ENCODE measurements at places on chromosomes 16 and 17. TPM values are rescaled to one million over a fixed set of nuclear protein-coding genes. Genes with fewer than 3 reads are reported as not detected.
A peak's percentile ranks its signal among the peaks of the same experiment; 100 is the strongest.

The RBBP6 gene
- 42.2 TPM for total RNA-seq

The GNAO1 gene
- 1.9 TPM for total RNA-seq

The TMIGD1 gene
- not detected for total RNA-seq

The AXIN2 gene
- 141 TPM for total RNA-seq

DNA sequence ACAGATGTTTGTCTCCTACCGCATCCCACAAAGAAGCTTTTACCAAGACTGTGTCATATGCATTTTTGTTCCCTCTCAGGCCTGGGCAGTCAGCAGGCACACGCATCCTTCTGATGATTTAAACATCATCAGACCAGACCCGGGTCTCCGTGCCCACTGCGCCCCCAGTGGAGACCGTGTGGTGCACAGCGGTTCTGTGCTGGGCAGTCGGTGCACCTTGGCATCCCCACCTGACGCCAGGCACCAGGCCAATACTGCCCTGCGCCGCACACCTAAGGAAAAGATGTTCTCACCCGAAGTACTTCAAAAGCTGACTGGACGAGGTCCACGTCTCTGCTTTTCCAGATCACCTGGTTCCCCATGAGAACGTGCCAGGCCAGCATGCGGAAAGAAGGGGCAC lies 10.6 kb upstream of the PLD6 start:
- no peak overlapping the region for H3K4me3 ChIP-seq
- H3K4me1 ChIP-seq: no peaks in the 10 kb centered on the region
- H3K27ac ChIP-seq: no peak overlapping the region
- no peak for DNase-seq
- H3K27me3 ChIP-seq: no peaks in the 10 kb centered on the region
- peaks cover 9% of the 10 kb centered on the region for H3K36me3 ChIP-seq

- H3K4me3 ChIP-seq: no peak overlapping the region
- H3K4me1 ChIP-seq: no peaks in the 10 kb centered on the region
- no peaks in the 10 kb centered on the region for H3K27me3 ChIP-seq
- H3K27ac ChIP-seq: no peak overlapping the region
These were observed 224.9 kb downstream of the HS3ST3B1 start for GRCh38 chr17:14525551-14526455.

DNA sequence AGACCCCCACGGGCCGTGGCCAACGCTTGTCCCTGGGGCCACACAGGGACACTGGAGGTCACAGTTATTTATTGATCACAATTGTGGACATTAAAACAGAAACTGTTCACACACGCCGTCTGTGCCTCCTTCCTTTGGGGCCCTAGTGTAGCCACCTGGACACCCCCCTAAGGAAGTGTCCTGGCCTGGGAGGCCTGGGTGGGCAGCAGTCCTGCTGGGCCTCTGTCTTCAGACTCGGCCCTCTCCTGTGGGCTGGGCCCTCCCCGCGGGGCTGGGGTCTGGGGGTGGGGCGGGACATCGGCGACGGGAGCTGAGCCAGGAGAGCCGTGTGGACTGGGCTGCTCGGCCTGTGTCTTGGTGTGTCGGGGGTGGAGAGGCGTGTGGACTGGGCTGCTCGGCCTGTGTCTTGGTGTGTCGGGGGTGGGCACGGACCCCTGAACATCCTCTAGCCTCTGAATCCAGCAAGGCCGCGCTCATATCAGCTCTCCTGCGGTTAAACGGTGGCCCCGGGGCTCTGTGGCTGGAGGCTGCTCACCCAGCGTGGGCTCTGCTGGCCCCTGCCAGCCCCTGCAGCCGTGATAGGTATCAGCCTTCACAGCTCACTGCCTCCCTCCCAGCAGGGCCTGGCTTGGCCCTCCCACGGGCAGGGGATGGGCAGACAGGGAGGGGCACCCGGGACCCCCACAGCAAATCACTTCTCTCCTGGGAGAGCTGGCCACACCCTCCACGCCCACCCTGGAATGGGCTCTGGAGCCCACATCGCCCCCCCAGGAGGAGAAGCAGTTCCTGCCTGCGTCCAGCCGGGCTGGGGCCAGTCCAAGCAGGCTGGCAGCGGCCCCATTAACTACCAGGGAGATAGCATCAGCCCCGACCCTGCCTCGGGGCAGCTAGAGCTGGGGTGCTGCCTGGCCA lies 1.1 kb upstream of the NHLRC4 start:
- H3K27ac ChIP-seq: no peak overlapping the region
- H3K4me3 ChIP-seq: no peak overlapping the region
- H3K27me3 ChIP-seq: no peaks in the 10 kb centered on the region
- DNase-seq: no peak
- H3K4me1 ChIP-seq: peaks cover 9% of the 10 kb centered on the region
- no peaks in the 10 kb centered on the region for H3K36me3 ChIP-seq

DNA sequence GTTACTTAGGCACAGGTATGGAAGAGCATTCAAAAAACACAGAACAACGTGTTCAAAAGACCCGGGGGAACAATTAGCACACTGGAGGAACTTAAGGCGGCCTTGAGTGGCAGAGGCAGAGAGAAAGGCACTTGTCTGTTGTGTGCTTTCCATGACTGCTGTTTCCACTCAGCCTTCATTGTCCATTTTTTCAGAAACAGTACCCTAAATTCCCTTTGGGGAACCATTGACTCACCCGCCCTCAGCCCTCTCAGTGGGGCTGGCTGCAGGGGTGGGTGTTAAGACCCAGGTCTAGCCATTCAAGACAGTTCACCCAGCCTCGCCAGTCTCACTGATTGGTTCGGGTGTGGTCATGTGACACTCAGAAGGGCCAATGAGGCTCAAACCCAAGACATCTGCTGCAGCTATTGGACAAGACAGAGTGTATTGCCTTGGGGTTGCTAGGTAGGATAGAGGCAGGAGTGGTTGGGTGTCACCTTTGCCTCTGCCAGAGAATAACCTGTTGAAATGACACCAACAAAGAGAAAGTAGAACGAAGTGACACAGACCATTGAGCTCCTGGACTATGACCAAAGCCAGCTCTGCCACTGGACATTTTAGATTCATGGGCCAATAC lies 19.6 kb upstream of the CEP20 start:
- H3K27ac ChIP-seq: no peak overlapping the region
- H3K4me3 ChIP-seq: no peak overlapping the region
- no peaks in the 10 kb centered on the region for H3K4me1 ChIP-seq
- DNase-seq: peak; percentile 49
- no peaks in the 10 kb centered on the region for H3K36me3 ChIP-seq

DNA sequence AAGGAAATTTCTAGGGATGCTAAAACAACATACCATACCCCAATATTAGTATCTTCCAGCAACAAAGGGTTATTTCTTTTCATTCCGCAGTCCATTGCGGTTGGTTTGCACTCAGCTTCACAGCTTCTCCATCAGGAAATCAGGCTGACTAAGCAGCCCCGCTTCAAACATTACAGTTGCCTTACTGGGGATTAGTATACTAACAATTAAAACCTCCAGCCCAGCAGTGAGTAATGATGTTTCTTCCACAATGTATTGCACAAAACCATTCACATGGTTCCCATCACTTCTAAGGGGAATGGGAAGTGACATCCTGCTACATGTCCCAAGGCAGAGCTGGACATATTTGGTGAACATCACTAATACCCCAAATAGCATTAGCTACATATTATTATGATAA lies 1384.9 kb downstream of the CDH8 start:
- H3K27me3 ChIP-seq: no peaks in the 10 kb centered on the region
- DNase-seq: no peak
- H3K4me3 ChIP-seq: no peak overlapping the region
- H3K27ac ChIP-seq: no peak overlapping the region

DNA sequence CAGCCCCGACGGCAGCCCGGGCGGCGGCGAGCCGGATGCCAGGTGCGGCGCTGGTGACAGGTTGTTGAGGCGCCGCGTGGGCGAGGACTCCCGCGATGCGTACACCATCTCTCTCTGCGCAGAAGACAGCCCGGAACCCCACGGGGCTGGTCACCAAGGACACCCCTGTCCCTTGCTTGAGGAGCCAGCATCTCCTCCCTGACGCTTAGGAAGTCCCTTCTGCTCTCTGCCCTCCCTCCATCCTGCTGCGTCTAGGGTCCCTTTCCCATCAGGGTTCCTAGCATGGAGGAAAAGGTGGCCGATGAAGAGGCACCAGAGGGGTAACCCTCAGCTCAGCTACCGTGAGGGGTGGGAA lies 43.6 kb downstream of the SRCIN1 start:
- H3K4me1 ChIP-seq: peaks cover 13% of the 10 kb centered on the region
- H3K27ac ChIP-seq: no peak overlapping the region
- no peak overlapping the region for H3K4me3 ChIP-seq
- no peak for DNase-seq
- H3K36me3 ChIP-seq: no peaks in the 10 kb centered on the region
- H3K27me3 ChIP-seq: no peaks in the 10 kb centered on the region

- H3K27ac ChIP-seq: no peak overlapping the region
- no peak overlapping the region for H3K4me3 ChIP-seq
- no peak for DNase-seq
- no peaks in the 10 kb centered on the region for H3K36me3 ChIP-seq
- peaks cover 6% of the 10 kb centered on the region for H3K27me3 ChIP-seq
- no peaks in the 10 kb centered on the region for H3K4me1 ChIP-seq
These were observed 49.3 kb upstream of the TNRC6C start for GRCh38 chr17:77909236-77909635.

DNA sequence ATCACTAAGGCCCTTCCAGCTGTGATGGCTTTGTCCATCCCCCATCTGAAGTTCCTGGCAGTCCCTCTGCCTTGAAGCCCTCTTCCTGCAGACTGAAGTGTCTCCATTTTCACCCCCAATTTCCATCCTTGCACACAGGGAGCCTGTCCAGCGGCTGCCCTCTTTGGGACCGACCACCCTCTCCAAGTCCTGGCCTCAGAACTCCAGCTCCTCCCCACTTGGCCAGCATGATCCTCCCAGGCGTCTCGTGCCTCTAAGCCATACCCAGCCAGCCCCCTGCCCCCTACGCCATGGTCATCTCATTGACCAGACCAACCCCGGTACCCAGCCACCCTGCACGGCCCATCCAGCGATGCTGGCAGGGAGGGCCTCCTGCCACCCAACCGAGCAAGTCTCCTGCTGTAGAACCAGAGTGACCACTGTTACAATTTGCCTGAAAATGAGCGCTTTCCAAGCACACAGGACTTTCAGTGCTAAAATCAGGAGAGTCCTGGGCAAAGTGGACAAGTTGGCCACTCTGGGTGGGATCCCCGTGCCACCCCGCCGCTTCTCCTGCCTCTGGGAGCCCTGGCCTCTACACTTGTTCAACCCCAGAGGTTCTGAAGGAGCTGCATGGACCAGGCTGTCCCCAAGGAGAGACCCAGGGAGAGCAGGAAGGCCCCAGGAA lies 362.0 kb downstream of the SEC14L1 start:
- no peak overlapping the region for H3K27ac ChIP-seq
- H3K4me3 ChIP-seq: no peak overlapping the region
- H3K4me1 ChIP-seq: no peaks in the 10 kb centered on the region
- no peaks in the 10 kb centered on the region for H3K27me3 ChIP-seq

GRCh38 chr16:17275076-17276009 lies 195.4 kb downstream of the XYLT1 start:
- H3K36me3 ChIP-seq: no peaks in the 10 kb centered on the region
- H3K4me1 ChIP-seq: peaks cover 44% of the 10 kb centered on the region
- no peak overlapping the region for H3K4me3 ChIP-seq
- peak; percentile 76 for DNase-seq

GRCh38 chr17:68457168-68457538 lies at the start of gene WIPI1:
TSS of gene WIPI1 (minus strand) at chr17:68457496. CDS start at chr17:68457421, 75 bp downstream.
- peak; percentile 68 for DNase-seq
- H3K4me3 ChIP-seq: peak within 1 kb of the TSS; percentile 96
- H3K27ac ChIP-seq: peak within 1 kb of the TSS; percentile 84
- H3K27me3 ChIP-seq: no peaks in the 10 kb centered on the region
- no peaks in the 10 kb centered on the region for H3K36me3 ChIP-seq
- H3K4me1 ChIP-seq: peaks cover 22% of the 10 kb centered on the region

- H3K4me3 ChIP-seq: no peak overlapping the region
- no peak for DNase-seq
- no peak overlapping the region for H3K27ac ChIP-seq
- peaks cover 10% of the 10 kb centered on the region for H3K4me1 ChIP-seq
These were observed 17.0 kb downstream of the SOX8 start for GRCh38 chr16:998615-999014.

DNA sequence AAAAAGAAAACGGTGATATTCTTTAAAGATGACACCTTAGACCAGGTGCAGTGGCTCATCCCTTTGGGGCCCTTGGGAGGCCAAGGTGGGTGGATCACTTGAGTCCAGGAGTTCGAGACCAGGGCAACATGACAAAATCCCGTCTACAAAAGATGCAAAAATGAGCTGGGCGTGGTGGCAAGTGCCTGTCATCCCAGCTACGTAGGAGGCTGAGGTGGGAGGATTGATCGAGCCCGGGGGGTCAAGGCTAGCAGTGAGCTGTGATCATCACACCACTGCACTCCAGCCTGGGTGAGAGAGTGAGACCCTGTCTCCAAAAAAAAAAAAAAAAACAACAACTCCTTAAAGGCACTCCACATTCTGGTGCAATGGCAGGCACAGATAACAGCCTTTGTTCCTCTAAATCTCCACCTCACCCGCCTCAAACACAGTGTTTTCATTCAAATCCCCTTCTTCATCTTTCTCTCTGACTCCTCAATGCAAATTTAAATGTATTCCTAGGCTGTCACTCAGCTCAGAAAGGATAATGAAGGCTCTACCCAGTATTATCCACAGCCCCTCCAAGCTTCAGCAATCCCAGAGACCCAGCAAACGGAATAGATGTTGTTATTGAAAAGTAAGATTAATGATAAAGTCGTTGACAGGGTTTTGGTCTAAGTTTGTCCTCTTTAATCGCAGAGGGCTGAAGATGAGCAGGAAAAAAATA lies 56.2 kb upstream of the CACNG5 start:
- H3K27ac ChIP-seq: no peak overlapping the region
- no peak overlapping the region for H3K4me3 ChIP-seq
- no peaks in the 10 kb centered on the region for H3K36me3 ChIP-seq
- H3K4me1 ChIP-seq: peaks cover 6% of the 10 kb centered on the region

DNA sequence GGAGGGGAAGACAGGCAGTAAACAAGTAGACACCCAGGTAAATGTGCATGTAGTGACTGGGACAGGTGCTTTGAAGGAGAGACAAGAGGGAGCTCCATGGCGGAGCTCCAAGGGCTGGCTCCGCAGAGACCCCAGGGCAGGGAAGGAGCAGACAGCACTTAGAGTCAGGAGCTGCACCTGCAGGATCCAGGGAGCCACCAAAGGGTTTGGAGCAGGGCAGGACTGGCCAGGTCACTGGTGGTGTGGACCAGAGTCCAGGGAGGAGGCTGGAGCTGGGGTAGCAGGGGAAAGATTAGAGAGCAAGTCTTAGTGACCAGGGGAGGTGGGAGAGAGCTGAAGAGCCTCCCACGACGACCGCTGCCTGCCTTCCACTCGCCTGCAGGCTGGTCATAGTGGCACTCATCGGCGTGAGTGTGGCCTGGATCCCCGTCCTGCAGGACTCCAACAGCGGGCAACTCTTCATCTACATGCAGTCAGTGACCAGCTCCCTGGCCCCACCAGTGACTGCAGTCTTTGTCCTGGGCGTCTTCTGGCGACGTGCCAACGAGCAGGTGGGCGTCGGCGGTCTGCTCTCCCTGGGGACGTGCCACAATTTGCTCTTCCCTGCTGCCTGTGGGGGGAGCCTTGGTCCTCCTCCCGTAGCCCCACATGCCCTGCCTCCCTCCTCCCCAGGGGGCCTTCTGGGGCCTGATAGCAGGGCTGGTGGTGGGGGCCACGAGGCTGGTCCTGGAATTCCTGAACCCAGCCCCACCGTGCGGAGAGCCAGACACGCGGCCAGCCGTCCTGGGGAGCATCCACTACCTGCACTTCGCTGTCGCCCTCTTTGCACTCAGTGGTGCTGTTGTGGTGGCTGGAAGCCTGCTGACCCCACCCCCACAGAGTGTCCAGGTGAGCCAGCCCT lies 14.7 kb upstream of the FAM83G start:
- no peak overlapping the region for H3K4me3 ChIP-seq
- no peaks in the 10 kb centered on the region for H3K36me3 ChIP-seq
- H3K27me3 ChIP-seq: no peaks in the 10 kb centered on the region
- H3K4me1 ChIP-seq: no peaks in the 10 kb centered on the region
- DNase-seq: no peak
- no peak overlapping the region for H3K27ac ChIP-seq

- H3K36me3 ChIP-seq: no peaks in the 10 kb centered on the region
- no peaks in the 10 kb centered on the region for H3K4me1 ChIP-seq
- H3K27me3 ChIP-seq: no peaks in the 10 kb centered on the region
These were observed 16.8 kb upstream of the ENGASE start for GRCh38 chr17:79057737-79058385.

Data from Caco-2 (cell line).